Stimulated activated CD4-positive, alpha-beta T cell treated with anti-CD3 and anti-CD28 coated beads, TNF-alpha, amount 100 ng/mL, for 4 hours (primary cell): ENCODE measurements at places on chromosomes 13 and 19.

DNA sequence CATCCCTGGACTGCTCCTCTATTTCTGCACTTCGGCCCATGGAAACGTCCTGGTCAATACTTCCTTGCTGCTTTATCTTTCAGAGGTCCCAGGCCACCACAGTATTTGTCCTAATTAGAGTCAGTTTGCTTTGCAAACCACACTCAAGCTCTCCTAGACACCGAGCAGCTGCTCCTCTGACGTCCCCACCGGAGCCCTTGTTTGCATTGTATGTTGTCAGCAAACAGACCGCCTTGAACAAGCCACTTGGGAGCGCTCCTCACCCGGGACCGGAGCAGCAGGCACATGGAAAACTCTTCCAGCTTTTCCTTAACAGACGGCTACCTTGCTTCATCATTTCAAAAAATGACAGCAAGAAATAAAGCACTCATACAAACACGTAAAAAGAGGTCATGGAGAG is 51.5 kb upstream of the GTF3A start:
- DNase-seq = no peak

DNA sequence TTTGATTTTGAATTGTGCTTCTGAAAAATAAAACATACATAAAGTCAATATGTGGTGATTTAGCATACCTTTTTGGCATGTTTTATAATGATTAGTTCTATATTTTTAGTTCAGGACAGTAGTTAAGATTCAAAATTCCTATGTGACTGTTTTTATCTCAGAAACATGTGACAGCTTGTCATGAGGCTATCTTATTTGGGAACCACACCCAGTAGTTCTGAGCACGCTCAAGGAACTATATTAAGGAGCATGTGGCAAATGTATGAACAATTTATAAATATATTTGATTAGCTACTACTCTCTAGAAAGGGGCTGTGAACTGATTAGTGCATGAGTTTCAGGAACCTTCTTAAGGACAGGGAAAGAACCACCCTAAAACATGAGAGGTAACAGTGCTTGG is 38.8 kb downstream of the FGF9 start:
- DNase-seq = no peak

DNA sequence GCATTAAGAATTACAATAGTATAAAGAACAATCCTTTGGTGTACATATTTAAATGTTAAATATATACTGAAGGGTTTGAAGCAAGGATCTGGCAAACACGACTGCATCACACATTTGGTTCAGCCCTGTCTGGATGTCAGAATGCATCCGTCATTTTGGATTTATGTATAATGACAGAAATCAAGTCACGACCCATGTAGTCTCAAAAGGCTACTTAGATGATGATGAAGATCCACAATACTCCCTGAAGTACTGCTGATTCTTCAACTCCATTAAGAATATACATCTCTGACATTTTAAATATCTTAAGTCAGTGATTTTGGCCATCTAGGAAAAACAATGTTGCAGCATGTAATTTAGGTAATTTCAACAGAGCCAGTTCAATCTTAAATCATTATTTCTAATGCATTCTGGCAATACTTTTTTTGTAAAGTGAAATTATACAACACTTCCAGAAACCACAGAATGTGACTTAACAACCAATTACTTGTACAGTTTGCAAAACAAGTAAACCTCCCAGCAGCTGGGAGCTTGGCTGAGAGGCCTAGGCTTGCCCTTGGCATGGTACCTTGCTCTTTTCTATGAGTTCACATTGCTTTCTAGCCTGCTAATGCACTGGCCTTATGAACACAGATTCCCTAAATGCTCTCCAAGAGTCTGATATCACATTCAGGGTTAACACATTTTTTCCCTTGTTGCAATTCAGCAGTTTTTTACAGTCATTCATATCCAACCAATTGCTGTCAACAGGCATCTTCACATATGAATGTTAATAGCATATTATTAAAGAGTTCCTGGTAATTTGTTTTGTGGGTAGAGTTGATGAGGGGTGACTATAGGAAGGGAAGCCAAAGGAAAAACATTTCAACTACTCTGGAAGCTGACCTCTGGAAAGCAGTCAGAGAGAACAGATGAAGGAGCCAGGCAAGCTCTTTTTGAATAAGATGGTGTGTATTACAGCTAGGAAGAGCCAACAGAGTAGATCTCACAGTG is 175.2 kb downstream of the ENOX1 start:
- DNase-seq = no peak

DNA sequence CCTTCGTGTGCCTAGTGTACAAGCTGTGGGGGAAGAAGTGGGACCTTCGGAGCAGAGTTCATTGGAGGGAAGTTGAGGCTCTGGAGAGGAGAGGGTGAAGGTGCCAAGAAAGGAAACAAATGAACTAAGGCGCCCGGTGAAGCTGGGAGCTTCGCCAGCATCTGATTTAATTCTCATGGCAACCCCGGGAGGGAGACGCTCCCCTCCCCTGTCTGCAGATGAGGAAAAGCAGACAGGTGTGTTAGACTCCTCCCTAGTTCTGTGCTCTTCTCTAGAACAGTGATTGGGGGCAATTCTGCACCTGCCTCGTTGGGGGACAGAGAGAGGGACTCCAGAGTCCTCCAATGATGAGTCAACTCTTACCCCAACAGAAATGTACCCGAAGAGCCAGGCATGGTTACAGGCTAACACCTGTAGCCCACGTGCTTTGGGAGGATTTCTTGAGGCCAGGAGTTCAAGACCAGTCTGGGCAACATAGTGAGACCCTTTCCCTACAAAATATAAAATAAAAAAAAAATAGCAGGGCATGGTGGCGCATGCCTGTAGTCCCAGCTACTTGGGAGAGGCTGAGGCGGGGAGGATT is 4.2 kb downstream of the SSC5D start:
- no peak for DNase-seq

GRCh38 chr13:80164462-80164861 is 176.5 kb downstream of the SPRY2 start:
- no peak for DNase-seq

DNA sequence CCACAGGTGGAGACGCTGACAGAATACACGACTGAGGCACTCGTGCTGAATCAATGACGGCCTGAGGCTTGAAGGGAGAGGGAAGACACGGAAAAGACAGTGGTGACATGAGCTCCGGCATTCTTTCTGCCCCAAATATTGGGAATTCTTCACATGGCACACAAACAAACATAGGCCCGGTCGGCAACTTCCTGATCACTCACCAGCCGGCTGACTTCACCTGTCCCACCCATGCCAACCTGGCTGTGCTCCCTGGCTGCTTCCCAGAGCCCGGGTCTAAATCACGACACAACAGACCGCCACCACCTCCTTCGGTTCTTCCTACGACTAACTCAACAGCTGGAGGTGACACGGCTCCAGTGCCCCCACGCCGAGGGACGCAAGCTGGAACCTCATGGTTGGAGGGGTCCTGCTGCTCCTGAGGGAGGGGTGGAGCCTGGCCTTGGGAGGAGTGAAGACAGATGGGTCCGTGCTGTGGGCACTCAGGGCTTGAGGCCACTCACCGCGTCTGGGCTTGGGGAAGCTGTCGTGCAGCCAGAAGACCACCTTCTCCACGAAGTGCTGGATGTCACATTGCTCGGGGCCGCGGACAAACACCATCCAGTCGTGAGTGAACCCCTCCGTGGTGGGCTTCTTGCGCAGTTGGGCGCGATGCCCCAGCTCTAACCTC is 9.6 kb downstream of the MLLT1 start:
- DNase-seq = no peak

GRCh38 chr19:49564616-49565045 is 15.7 kb downstream of the NOSIP start:
- no peak for DNase-seq

DNA sequence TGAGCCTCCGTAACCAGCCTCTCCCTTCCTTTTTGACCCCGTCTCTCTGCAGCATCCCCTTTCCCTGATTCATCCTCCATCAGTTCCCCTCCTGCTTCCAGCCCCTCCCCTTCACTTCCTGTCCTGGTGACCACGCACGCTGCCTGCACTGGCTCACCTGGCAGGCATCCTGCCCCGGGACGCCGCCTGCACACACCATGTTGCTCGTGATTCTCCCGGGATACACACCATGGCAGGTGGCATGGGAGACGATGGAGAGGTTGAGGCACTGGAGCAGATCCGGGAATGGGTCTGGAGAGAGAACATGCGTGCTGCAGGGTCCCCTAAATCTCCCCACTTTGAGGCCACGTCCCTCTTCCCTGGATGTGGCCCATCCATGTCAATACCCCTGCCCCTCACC is 4.2 kb downstream of the KLK12 start:
- DNase-seq = no peak

GRCh38 chr19:19214892-19215291 is 3.1 kb downstream of the NCAN start:
- no peak for DNase-seq

DNA sequence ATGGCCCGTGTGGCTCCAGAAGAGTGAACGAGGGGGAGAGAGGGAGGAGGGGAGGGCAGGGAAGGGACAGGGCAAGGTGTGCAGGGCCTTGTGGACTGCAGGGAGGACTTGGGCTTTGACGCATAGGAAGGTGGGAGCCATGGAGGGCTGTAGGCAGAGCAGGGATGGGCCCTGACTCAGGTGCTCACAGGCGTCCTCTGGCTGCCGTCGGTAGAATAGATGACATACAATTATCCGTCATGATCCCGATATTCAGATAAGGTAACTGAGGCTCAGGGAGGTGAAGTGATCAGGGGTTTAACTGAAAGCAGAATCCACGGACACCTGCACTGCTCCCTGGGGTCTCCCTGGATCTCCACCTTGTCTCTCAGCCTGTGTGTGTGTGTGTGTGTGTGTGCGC is 3.4 kb downstream of the C3 start:
- no peak for DNase-seq

DNA sequence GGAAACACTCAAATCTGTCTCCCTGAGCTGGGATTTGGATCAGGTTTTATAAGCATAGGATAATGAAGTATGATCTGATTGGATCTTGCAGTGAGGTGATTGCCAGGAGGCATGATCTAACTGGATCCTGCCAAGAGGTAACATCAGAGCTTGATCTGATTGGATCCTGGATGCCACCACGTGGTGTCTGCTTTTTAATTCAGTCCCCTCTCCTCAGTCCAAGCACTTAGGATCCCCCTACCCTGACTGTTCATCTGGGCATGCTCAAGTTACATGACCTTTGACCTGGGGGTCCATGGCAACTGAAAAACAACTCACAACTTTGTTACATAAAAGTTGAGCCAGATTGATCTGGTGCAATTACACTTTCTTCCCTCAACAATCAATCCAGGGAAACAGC is 47.5 kb upstream of the LSM14A start:
- no peak for DNase-seq

DNA sequence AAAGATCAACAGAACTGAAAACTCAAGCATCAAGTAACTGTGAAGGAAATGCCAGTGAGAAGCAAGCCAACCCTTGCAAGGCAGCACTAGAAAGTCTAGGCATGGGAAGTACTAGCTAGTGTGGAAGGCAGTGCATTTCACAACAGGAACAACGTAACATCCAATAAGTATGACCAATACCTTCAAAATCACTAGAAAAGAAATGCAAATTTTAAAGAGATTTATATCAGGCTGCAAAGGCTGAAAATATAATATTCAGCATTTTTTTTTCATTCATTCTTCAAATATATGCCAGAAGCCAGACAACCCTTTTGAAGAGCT is 121.9 kb downstream of the DLEU7 start:
- no peak for DNase-seq

DNA sequence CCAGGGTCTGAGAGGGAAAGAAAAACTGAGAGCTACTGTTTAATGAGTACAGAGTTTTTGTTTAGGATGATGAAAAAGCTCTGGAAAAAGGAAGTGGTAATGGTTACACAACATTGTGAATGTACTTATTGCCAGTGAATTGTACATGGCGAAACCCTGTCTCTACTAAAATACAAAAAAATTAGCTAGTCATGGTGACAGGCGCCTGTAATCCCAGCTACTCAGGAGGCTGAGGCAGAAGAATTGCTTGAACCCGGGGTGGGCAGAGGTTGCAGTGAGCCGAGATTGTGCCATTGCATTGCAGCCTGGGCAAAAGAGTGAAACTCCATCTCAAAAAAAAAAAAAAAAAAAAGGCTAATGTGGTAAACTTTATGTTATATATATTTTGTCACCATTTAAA is 96.3 kb downstream of the VWA8 start:
- no peak for DNase-seq

GRCh38 chr13:40660141-40660664 is 6.2 kb downstream of the FOXO1 start:
- no peak for DNase-seq

- DNase-seq = no peak
Observed at GRCh38 chr13:109976206-109976997, 190.0 kb upstream of the IRS2 start.

GRCh38 chr13:38053896-38054295 is 184.3 kb upstream of the TRPC4 start:
- no peak for DNase-seq

DNA sequence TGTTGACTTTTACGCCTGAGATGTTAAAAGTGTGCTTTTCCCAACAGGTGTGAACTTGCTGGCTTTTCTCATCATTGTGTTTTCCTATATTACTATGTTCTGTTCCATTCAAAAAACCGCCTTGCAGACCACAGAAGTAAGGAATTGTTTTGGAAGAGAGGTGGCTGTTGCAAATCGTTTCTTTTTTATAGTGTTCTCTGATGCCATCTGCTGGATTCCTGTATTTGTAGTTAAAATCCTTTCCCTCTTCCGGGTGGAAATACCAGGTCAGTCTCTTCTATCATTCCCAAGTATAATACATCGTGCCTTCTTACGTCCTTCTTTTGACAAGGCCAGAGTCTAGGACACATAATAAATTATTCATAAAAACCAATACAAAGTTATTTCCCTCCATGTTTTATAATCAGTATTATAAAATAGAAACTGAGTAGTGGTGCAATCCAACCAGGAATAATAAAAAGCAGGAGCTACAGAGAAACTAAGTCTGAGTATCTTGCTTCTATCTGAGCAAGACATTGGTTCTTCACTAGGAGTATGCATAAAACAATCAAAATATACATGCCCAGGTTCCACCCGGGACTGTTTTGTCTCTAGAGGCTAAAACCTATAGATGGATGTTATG is 57.9 kb downstream of the RXFP2 start:
- no peak for DNase-seq

DNA sequence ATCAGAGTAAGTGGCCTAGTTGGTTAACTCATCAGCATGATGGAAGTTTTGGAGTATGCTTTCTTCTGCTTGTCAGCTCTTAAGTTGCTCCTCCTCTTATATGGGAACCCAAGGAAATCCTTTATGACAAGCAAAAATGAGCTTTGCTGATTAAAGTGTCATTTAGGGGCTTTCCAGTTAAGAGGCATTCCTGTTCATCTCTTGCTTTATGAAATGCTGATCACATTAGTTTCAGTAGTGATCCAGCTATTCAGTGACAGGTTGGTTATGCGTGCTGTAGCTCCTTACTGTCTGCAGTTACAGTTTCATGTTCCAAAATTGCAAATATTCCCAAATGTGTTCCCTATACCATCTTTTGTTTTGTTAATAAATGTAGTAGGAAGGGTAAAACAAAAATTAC is 146.6 kb downstream of the CDK8 start:
- no peak for DNase-seq
